Omental fat pad (tissue), 4 donors: ENCODE measurements at places on chromosomes 2 and 18. TPM values are rescaled to one million over a fixed set of nuclear protein-coding genes. Genes with fewer than 3 reads are reported as not detected.

The POTEE gene
- total RNA-seq: not detected

The LCT gene
- total RNA-seq: not detected

The NDUFB3 gene
- total RNA-seq: 46.6 TPM

The LYPD1 gene
- total RNA-seq: not detected

The SLC4A3 gene
- total RNA-seq: 5.2 TPM

The ACVR1C gene
- total RNA-seq: 12.5 TPM

The REEP1 gene
- 4.1 TPM for total RNA-seq

The FNDC4 gene
- 46.4 TPM for total RNA-seq

The MC4R gene
- total RNA-seq: not detected

The CBLN2 gene
- total RNA-seq: not detected

The SPR gene
- 49.0 TPM for total RNA-seq

The CRACDL gene
- total RNA-seq: 9.4 TPM

The AKAIN1 gene
- not detected for total RNA-seq

The ZNF521 gene
- total RNA-seq: 79.9 TPM

The TMEM200C gene
- total RNA-seq: 0.19 TPM

The INHA gene
- total RNA-seq: 0.88 TPM

The STRADB gene
- 38.3 TPM for total RNA-seq
